RPMI7951 (cell line): ENCODE measurements at places on chromosomes 2 and 18.

DNA sequence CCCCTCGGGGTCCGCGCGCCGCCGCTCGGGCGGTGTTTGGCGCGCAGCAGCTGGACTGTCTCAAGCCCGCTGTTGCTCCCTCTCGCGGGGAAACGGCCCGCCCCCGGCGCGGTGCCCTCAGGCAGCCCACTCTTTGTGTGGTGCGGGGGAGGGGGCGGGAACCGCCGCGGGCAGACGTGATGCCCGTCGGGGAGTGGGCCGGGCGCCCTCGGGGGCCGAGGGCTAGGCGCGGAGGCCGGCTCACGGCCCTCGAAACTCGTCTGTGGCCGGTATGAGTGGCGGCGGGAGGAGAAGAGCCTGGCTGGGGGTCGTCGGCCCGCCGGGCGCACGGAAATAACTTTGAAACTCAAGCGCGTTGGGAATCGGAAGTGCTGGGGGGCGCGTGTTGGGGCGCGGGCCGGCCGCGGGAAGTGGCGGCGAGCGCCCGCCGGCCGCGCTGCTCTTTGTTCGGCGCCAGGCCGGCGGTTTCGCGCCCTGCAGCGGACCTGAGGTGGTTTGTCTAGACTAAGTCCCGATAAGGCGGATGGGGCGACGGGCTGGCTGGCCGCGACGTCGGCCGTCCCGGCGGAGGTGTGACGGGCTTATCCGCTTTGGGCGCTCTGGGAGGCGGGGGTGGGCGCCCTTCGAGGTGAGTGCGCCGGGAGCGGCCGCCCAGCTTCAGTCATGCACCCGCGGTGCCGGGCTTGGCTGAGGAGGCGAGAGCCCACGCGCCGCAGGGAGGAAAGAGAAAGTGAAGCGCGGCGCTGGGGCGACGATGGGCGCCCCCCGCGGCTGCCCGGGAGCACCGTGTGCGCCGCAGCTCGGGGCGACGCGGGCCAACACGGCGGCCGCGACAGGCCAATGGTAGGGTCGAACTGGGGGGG is 679 bp downstream of the PTMA start:
- peak; percentile 48 for DNase-seq

DNA sequence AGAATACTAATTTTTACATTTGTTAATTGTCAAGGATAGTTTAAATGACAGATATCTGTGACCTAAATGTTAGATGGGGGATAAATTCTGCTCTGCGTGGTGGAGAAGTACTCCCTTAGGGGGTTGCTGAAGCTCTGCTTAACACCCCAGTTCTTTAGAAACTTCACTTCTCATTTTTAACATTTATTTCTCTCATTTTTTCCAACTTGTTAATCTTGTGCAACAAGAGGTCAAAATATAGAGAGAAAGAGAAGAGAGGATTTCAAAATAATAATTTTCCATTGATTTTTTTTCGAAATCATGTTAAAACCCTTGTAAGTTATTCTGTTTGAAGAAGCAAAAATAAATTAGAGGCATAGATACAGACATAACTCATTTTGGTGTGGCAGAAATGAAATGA is 61.3 kb upstream of the SLC8A1 start:
- DNase-seq, result no peak

GRCh38 chr2:69789772-69790600 is 39.5 kb upstream of the GMCL1 start:
- peak; percentile 31 for DNase-seq

DNA sequence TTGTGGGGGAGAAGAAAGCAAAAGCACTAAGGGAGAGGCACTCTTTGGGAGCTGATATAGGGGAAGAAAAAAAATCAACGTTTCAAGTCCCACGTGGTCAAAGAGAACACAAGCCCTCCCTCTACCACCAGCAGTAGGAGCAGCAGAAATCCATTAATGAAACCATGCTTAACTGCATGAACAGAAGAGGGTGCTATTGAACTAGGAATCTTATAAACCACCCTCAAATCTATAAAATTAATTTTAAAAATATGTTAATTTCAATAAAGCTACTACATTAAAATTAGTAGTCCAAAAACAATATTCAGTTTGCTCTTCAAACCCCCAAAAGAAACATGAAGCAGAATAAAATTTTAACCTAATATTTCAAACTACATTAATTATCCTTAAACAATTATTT is 147.8 kb downstream of the TMEM18 start:
- DNase-seq, result peak; percentile 26

DNA sequence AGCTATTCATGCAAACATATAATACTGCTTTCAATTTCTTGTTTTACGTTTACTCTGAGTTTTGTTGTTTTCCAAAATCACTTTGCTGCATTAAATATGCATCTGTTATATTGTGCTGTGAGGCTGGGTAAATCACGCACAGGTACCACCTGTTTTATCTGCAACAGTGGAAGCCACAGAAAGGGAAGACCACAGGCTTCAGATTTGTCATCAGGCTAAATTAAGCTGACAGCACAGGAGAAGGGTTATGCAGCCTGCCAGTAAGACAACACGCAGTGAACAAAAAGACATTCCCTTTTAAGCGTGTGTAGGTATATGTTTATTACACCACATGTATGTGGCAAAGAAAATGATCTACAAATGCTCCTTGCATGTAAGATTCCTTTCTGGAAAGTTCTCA is 38.2 kb downstream of the ZNF516 start:
- no peak for DNase-seq

GRCh38 chr18:48923746-48924629 is 26.8 kb downstream of the SMAD7 start:
- DNase-seq, result peak; percentile 72

DNA sequence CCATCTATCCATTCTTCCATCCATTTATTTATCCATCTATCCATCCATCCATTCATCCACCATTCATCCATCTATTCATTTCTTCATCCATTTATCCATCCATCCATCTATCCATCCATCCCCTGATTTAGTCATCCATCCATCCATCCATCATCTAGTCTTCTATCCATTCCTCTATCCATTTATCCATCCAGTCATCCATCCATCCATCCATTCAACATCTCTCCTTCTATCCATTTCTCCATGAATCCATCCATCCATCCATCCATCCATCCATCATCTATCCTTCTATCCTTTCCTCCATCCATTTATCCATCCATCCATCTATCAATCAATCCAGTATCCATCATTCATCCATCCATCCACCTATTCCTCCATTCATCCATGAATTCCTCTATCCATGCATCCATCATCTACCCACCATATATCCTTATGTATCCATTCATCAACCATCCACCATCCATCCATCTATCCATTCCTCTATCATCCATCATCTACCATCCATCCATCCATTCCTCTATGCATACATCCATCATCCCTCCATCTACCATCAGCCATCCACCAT is 185.0 kb downstream of the CELF4 start:
- no peak for DNase-seq

GRCh38 chr2:9844576-9844975 is 1.3 kb downstream of the TAF1B start:
- DNase-seq, result peak; percentile 55

GRCh38 chr2:117308861-117309770 is 505.4 kb upstream of the DDX18 start:
- no peak for DNase-seq

DNA sequence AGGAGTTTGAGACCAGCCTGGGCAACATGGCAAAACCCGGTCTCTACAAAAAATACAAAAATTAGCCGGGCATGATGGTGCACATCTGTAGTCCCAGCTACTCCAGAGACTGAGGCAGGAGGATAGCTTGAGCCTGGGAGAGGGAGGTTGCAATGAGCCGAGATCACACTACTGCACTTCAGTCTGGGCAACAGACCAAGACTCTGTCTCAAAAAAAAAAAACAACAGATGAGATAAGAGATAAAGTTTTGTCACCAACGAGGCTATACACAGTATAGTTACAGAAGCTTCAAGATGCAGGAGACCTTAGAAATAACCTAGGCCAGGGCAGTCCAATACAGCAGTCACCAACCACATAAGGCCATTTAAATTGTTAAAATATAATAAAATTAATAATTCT is 9.4 kb downstream of the FAM124B start:
- no peak for DNase-seq

DNA sequence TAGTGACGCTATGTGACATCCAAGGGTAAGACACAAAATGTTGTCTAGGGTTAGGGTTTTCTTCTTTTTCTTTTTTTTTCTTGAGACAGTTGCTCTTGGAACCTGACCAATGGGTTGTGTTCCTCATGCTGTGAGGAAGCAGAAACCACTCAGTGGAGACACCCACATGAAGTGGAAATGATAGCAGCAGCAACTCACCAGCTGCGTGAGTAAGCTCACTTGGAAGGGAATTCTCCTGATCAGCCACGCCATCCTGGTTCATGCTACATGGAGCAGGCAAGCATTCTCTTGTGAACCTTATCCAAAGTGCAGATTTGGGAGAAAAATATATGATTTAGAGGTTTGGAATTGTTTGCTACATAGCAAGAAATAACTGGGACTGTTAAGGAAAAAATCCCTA is 863.7 kb downstream of the EPHA4 start:
- peak; percentile 68 for DNase-seq

- DNase-seq, result no peak
These were observed 139.6 kb upstream of the MYCN start for GRCh38 chr2:15800495-15801329.

GRCh38 chr2:117858892-117859531 is 44.5 kb downstream of the DDX18 start:
- no peak for DNase-seq

GRCh38 chr18:28725876-28726275 is 548.9 kb upstream of the CDH2 start:
- DNase-seq, result peak; percentile 95

- DNase-seq, result no peak
These were observed 203.5 kb downstream of the NDUFA10 start for GRCh38 chr2:239821694-239822075.

DNA sequence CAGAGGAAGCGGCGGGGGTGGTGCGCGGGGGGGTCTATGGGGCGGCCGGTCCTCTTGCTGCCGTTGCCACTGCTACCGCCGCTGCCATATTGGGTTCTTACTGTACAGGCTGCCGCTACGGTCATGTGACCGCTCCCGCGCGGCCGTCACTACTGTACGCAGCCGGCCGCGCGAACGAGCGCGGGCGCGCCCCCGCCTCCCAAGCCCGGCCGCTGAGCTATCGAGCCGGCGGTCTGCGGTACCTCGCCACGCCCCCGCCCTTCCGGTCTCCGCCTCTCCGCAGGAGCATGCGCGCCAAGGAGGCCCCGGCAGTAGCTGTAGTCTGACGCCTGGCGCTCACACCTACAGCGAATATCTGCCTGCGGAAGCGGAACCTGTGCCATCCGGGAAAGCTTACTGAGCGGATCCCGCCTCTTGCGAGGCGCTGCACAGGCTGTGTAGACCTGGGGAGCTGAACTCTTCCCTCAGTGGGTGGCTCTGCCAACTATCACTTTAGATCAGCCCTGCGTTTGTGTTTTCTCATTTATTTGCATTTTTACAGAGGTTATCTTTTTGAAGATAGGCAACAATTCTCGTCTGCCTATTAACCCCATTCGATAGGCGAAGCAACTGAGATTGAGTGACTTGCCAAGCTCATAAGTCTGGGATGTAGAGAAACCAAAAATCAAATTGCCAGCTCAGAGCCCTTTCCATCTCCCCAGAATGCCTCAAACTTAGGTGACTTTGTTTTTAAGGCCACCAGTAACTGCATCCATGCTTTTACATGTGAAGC is at the start of gene ASXL2:
TSS of gene ASXL2 (minus strand) at position 127 of the 772 bp plus-strand sequence. CDS start 265 bp downstream, outside the sequence.
- DNase-seq, result peak; percentile 96
